ENCODE measurements at places on chromosomes 5 and 9.

DNA sequence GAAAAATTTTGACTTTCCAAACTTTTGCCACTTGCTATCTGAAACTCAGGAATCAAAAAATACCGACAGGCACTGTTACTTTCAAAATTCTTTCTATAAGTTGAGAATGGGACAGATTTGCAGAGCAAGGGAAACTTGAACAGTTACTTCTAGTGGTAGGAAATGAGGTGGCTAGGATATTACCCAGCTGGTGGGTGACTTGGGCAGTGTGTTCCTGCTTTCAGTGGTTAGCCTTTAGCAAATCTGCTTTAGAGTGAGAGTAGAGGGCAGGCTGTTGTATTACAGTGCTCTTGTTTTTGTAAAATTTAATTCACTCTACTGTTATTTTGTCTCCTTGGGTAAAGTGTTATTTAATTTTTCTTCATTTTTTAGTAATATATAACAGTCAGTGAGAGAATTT lies 40.2 kb upstream of the ROPN1L start:
- no peak for DNase-seq

DNA sequence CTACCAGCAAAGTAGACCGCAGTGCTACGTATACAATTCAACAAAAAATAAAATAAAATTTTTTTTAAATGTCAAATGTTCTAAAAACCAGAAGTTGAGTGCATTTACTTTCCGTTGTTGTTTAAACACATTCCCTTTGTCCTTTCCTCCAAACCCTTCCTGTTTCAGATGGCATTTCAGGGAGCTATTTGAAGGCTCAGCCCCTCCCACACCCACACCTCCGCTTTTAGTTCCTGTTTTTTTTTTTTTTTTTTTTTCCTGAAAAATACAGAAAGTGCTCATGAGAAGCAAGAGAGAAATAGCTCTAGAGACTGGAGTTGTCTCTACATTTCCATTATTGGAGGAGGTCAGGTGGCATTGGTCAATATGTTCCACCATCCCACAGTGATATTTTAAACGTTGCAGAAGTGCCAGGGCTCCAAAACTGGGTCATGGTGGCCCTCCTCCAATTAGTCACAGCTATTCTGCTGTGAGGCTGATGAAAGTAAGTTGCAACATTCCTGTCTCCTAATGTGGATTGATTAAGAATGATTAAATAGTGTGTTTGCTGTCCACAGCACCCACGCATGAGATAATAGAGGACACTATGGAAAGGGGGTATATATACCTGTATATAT lies 106.9 kb downstream of the GABRG2 start:
- no peak for DNase-seq

DNA sequence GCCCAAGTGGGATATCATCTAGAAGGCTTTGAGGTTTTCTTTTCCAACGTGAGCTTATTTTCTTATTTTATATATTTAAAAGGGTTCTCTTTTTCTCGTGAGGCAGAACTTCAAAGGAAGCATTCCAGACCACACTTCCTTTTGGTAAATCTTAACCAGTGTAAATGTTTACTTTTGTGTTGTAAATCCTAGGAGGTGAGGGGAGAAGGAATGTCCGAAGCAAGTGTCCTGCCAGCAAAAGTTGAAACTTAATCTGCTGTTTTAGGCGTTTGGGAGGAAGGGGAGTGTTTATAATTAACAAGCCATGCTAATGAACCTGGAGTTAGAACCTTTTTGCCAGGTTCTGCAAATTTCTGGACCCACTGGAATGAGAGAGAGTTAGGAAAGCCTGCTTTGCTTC lies 37.9 kb downstream of the WWC1 start:
- no peak for DNase-seq

DNA sequence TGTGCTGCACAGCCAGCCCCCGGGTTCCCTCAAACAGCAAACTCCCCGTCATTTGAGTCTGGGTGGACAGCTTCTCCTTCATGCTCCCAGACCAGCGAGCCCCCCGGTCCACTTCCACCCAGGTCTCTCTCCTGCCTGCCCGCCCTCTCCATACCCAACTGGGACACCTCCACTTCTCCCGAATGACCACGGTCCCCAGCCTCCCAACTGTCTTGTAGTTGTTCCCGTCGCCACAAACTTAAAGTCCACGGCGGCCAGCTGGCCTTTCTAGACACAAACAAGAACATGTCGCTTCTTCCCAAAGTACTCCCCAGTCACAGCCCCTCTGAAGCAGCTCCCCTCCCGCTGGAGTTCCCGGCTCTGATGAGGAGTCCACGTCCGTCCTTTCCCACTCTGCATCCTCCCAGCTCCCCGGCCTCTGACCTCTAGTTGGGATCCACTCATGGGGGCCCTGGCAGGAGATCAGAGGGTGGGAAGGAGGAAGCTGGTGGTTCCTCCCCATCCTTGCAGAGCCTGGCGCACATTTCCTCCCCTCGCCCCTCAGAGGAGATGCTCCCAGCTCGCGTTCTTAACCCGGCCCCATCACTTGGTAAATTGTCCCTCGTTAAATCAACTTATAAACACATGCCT lies 24.1 kb upstream of the PPP1R26 start:
- DNase-seq: no peak

- no peak for DNase-seq
Measured at GRCh38 chr5:177987326-177987725, 8.7 kb downstream of the PROP1 start.

- no peak for DNase-seq
Measured at GRCh38 chr9:79592726-79593493, 21.1 kb downstream of the TLE4 start.

- no peak for DNase-seq
Measured at GRCh38 chr9:77883846-77884771, 147.5 kb downstream of the GNAQ start.

DNA sequence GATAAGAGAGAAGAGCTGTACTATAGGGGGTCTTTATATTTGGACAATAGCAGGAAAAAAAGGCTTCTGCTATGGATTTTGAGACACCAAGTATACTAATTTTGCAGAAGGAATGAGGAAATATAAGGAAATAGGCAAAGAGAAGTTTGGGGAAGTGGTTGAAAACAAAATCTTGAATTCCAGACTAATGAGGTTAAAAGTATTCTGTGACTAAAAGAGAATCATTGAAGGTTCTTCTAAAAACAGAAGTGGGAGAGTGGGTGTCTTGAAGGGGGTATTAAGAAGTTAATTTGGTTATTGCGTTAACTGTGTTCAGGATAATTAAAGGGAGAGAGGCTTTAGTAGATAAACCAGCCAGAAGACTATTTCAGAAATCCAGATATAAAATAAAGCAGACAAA lies 148.7 kb downstream of the RFK start:
- no peak for DNase-seq

DNA sequence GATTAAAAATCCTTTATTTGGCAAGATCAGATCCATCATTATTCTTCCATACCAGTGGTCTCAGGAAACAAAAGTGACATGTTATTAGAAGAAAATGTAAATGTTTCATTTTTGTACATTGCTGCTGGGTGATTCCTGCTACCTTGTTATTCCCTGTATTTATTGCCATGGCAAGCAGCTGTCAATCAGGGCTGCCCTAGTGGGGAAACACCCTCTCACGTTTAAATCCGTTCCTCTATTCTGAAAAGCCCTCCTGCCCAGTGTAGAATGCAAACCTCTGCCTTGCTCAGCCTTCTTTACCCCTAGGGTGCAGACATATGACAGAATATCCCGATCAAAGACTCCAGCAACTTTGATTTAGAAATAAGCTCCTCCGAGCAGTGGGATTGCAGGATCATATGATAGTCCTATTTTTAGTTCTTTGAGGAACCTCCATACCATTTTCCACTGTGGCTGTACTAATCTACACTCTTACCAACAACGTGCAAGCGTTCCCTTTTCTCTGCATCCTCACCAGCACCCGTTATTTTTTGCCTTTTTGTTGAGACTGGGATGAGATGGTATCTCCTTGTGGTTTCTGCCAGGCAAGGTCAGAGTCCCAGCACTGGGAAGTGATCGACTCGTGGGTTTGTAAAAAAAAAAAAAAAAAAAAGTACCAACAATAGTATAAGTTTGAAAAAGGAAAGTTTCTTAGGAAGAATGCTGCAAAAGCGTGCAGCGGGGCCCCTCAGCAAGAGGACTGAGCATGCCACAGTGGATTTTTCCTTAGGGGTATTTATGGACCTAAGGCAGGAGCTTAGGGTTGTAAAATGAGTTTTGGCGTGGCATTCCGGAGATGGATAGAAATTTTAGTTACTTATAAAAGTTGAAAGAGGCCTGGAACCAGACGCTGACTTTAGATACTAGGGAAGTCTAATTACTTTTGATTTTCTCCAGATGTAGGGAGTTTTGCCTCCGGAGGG lies 66.7 kb downstream of the HRH2 start:
- no peak for DNase-seq

GRCh38 chr5:150303070-150303615 lies 438 bp upstream of the ARSI start:
- no peak for DNase-seq

DNA sequence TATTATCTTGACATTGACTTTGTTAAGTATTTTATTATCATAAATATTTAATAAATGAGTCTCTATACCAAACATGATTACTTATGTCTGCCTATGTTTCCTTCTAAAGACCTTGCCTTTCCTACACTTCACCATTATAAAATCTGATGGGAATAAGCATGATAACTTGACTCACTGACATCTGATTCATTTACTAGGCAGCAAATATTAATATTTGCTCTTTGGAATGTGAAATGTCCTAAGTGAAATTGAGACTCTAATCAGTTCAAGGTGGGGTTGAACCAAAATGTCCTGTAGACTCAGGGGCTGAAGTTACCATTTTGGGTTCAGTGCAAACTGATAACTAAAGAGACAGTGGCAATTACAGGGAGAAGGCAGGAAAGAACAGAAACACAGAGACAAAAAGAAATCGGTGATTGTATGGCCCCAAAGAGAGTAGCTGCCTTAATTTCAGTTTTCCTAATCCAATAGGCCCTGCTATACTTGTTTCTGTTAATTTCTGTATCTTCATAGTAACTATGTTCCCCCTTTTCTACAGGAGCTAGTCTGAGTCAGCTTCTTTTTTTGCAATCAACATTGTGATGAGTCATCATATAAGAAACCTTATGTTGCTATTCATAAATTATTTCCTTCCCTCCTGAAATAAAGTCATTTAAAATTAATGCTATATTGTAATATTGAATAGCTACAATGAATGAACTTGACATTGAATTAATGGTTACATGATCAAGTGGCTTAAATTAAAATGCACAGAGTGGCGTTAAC lies 296.8 kb downstream of the PDE4D start:
- DNase-seq: no peak

- peak; percentile 10 for DNase-seq
Measured at GRCh38 chr5:58582803-58583491, at the start of gene RAB3C. Gene RAB3C, plus strand, starts transcription at chr5:58583075. Its CDS starts 134 bp downstream, at chr5:58583209.

GRCh38 chr9:3243683-3244082 lies 282.1 kb downstream of the RFX3 start:
- DNase-seq: no peak

GRCh38 chr9:73039271-73040263 lies 86.7 kb upstream of the ALDH1A1 start:
- DNase-seq: no peak

DNA sequence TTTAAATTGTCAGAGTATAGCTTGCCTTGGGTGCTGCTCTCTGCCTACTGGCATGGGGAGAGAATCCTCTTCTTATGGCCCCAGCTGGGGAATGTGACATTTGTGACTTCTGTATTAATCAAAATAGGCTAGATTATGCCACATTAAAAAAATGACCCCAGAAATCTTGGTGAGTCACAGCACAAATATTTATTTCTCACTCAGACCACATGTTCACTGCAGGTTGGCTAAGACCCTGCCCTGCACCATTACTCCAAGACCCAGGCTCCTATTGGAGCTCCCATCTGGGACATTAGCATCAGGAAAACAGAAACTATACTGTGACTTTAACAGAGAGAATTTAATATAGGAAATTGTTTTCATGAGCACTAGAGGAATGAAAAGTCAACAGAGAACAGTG lies 16.6 kb upstream of the WHRN start:
- DNase-seq: no peak

DNA sequence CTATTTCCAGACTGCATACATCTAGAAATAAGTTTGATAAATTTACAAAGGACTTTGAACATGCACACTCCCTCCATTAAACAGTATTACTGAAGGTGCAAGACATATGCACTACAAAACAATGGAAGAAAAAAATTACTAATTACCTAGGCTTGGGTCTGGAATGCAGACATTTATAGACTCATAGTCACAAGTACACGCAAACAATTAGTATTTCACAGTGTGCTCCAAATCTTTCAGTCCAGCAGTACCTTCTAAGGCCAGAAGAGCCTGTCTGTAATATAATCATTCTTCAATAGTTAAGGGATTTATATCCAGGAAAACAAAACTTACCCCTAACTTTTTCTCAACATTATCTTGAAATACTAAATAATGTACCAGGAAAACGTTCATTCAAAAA lies 11.2 kb downstream of the RICTOR start:
- DNase-seq: no peak

GRCh38 chr9:103323699-103324098 lies 328.6 kb downstream of the CYLC2 start:
- no peak for DNase-seq

DNA sequence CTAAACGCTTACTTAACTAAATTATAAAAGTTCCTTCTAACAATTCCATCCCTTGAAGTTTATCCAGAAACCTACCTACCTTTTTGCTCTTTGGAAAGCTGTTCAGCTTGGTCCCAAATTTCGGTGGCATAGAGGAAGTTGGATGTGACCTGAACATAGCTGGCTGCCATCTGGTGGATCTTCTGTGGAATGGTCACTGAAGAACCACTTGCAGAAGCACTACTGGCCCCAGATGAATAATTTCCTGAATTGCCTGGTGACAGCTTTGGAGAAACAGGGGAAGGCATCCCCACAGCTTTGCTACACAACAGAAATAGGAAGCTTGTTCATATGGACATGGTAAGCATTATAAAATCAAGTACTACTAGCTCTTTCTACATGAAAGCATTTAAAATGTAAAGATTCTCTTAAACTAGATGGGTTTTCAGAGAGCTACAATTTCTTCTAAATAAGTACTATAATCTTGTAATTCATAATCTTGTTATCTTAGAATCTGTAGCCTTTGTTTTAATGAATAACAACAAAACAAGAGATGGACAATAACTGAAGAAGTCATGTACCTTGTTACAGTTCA lies 9.9 kb downstream of the LEAP2 start:
- no peak for DNase-seq

- DNase-seq: no peak
Measured at GRCh38 chr9:133484671-133485437, 6.0 kb upstream of the SLC2A6 start.

GRCh38 chr9:121494192-121494591 lies 5.5 kb downstream of the GGTA1 start:
- DNase-seq: no peak

GRCh38 chr9:89225991-89226471 lies 47.4 kb upstream of the SHC3 start:
- DNase-seq: no peak

DNA sequence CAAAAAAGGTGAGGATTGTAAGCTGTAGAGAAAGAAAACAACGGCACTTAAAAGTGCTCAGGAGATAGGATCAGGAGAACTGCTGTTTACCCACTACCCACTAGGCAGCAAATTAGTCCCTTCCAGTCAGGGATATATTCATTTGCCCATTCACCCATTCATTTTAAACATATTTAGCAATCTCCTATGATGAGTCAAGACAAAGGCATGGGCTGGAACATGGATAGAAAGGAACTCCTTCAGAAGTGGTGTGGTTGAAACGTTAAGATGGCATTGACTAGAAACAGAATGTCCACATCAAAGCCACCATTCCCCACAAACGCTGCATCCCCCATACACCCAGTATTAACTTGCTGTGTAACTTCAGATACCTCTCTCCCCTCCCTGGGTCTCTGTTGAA lies 225.7 kb downstream of the ASTN2 start:
- no peak for DNase-seq
